Fibroblast of lung (primary cell): ENCODE measurements at places on chromosomes 3 and 15.

- no peak for DNase-seq
Observed at GRCh38 chr3:73498764-73499622, 125.7 kb downstream of the PDZRN3 start.

GRCh38 chr15:29825227-29825626 lies 3.0 kb upstream of the TJP1 start:
- DNase-seq, result peak; percentile 63

GRCh38 chr15:24067733-24068501 lies 380.8 kb upstream of the NDN start:
- no peak for DNase-seq

DNA sequence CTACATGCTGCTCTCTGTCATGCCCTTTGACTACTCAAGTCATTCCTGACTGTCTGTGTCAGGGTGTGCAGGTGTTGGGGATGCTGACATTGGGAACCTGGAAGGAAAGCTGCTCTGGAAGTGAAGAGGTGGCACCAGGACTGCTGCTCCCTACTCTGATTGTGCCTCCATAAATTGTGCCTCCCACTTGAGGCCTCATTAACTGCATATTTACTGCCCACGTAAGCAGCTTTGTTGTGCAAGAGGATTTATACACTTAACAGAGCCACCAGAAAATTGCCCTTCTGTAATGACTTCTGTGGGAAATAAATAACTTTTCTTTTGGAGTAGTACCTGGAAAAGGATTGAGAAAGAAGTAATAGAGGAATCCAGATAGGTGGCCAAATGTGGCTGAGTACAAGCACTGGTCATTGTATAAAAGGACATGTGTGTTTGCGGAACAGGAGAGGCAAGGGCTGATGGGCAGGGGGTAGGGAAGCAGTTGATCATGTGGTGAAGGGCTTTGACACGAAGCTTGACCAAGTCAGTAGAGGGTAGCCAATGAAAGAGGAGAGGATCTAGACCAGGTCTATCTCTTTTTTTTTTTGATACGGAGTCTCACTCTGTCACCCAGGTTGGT lies 24.8 kb downstream of the IL20RB start:
- DNase-seq, result no peak

- peak; percentile 48 for DNase-seq
Observed at GRCh38 chr3:45575386-45575923, 19.1 kb upstream of the LIMD1 start.

DNA sequence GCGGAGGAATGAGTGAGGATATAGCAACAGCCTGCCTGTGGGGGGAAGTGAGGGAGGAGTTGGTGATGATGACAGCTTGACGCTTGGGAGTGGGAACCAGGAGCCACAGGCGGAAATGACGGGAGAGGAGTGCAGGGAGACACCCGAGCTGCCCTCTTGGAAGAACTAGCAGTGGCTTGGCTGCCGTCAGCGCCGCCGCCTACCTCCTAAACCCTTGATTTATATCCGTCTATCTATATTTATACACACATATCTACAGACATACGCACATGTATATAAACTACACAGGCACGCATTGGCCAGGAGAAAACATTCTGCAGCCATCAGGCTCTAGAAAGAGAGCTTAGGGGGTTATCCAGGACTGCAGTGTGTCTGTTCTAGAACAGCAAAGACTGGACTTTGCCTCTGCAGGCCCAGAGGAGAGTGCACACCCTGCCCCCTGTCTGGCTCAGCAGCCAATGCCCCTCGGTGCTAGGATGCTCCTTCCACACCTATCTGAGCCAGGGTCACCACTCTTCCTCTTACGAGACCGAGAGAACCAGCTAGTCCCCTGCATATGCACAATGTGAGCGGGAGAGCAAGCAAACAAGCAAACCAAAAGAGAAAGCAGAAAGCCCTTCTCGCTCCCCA lies 45.3 kb upstream of the MAGEF1 start:
- peak; percentile 71 for DNase-seq

DNA sequence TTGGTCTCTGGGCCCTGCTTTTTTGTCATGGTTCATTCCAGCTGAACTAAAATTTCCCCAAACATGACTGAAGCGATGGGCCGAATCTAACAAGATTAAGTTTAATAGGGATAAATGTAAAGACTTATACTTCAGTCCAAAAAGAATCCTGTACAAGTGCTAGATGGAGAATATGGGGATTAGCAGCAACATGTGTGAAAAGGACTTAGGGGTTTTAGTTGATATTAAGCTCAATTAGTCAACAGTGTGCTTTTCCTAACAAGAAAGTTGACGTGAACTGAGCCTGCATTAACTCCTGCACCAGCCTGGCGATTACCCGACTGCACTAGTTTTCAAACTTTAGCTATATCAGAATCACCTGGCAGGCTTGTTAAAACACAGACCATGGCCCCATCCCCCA lies 61.0 kb upstream of the BBX start:
- DNase-seq, result no peak

- DNase-seq, result no peak
Observed at GRCh38 chr15:43771816-43772215, 5.0 kb downstream of the ELL3 start.

DNA sequence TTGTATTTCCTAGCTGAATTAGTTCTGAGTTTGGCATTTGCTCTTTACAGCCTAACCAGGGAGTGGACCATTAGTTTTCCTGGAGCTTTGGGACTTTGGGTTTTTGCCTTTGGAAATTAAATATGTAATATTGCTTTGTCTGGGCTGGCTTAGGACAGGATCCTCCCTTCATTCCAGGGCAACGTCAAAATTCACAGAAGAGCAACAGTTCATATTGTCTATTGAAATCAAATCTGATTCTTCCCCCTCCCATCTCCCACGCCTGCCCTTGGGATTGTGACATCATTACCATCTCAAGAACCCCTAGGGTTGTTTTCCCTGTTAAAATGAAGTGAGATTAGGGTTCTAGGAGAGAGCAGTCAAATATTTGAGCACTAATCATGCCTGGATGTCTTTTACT lies 194.1 kb downstream of the ROBO2 start:
- no peak for DNase-seq

DNA sequence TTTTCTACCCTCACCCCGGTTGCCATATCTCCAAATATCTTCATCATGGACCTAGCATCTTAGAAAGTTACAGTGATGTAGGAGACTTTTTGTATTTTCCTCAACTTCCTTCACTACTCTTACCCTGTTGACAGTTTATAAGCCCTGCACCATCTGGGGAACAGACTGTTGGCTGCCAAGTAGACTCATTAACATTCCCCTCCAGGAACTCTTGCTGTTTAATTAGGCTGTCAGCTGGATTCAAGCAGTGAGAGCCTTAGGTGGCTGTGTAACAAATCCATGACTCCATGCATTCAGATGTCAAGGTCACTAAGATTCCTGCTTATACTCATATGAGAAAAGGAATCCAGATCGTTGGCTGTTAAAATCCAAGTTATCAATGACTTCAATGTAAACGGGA lies 198.3 kb downstream of the NAALADL2 start:
- DNase-seq, result no peak

- peak; percentile 56 for DNase-seq
Observed at GRCh38 chr3:46934498-46935167, 41.9 kb downstream of the CCDC12 start.

DNA sequence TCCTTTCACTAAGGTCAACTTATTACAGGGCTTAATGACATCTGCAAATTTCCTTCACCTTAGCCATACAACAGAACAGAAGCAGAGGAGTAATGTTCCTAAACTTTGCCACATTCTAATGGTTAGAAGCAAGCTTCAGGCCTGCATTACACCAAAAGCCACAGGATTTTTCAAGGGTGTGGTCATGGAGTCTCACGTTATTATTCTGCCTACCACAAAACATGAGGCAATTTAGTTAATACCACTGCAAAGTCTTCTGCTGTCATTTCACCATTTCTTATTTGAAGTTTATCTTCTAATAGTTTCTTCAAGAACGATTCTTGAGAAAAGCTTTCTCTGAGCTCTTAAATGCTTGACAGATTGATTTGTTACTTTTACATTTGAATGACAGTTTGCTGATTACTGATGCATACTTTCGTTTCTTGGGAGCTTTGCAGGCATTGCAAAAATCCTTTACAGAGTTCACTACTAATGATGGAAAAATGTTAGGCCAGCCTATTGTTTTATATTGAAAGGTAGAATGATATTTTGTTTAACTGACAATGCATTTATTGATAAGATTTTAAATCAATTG lies 1257.1 kb downstream of the NSUN3 start:
- peak; percentile 55 for DNase-seq

GRCh38 chr3:72548981-72549380 lies 299.3 kb downstream of the SHQ1 start:
- no peak for DNase-seq

- DNase-seq, result no peak
Observed at GRCh38 chr3:161393803-161394202, 22.5 kb upstream of the SPTSSB start.

DNA sequence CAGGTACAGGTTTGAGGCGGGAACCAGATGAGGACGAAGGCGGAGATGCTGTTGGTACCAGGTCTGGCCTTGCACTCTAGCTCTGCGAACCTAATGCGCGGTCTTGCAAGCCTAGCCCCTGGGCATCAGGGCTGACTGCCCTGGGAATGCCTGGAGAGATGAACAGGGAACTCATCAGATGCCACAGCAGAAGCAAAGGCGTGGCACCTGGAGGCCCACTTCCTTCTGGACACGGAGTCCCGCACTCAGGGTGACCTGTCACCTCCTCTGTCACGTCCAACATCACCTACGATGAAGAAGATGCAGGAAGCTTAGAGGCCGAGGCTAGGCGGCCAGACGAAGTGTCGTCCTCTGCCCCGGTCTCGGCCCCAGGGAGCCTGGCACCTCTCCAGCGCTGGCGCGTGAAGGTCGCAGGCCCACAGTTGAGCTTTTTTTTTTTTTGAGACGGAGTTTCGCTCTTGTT lies 9.4 kb downstream of the RPLP1 start:
- no peak for DNase-seq

- peak; percentile 59 for DNase-seq
Observed at GRCh38 chr3:156304406-156304805, 184.0 kb downstream of the KCNAB1 start.

GRCh38 chr15:49045751-49046219 lies 461 bp downstream of the SECISBP2L start:
- DNase-seq, result peak; percentile 40
